Right ventricle myocardium superior (tissue), 1 donor: ENCODE measurements at places on chromosomes 11 and 22.

DNA sequence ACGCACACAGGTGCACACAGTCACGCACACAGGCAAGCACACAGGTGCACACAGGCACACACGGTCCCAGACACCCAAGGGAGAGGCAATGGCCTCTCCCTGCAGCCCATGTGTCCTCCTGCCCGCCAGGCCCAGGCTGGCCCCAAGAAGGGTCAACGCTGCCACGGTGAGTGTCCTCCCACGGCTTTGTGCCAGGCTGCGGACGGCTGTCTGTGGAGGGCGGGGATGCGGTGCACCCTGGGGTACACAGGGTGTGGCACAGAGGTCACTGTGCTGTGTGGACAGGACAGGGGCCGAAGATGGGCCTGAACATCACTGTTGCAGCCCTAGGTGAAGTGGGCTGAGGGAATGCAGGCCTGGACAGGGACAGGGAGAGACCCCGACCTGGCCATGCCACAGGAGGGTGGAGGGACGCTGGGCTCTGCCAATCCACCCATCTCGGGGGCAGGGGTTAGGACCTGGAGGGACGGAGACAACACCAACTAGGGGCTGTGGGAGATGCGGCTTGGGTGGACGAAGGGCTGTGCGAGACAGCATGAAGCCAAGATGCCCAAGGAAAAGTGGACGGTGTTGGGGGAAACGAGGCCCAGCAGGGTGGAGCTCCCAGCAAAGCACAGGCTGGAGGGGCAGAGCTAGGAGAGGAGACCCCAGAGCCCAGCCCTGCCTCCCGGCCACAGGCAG lies 523.8 kb downstream of the BRD1 start:
- peak; percentile 24 for DNase-seq

DNA sequence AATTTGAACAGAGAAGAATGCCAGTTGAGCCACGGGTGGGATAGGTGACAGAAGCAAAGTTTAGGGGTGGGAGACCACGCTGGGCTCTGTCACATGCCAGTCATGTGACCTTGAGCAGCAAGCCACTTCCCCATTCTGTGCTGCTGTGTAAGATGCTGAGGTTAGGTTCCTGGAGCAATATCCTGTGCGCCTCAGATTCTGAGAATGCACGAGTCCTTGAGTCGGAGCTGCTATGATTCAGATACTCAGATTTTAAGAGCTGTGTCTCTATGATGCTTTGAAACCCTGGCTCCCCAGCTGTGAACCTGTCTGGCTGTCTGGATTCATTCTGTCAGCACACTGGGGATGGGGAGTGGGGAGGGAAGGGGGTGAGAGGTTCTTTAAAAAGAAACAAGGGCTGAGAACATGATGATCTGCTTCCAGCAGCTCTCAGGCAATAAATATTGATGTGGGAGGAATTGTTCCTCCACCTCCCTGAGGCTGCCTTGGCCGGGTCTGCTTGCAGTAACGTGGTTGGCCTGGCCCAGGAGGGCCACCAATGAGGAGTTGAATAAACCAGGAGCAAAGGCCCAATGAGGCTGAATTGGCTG lies 24.0 kb downstream of the SLCO2B1 start:
- no peak for DNase-seq

GRCh38 chr11:117704395-117705100 lies 92.5 kb downstream of the DSCAML1 start:
- no peak for DNase-seq

DNA sequence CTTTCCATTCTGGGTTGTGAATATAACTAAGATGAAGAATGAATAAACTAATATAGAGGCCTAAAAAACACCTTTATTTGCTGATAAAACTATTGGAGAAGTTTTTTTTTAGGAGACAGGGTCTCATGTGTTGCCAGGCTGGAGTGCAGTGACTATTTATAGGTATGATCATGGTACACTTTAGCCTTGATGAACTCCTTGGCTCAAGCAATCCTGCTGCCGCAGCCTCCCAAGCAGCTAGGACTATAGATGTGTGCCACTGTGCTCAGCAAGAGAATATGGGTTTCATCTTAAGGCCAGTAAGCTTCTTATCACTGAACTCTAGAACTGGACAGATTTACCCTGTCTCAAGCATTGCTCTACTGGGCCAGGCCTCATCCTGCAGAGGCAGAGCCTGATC lies 26.6 kb downstream of the CCDC90B start:
- DNase-seq = no peak
